Foreskin fibroblast (primary cell): ENCODE measurements at places on chromosomes 2 and 18.

DNA sequence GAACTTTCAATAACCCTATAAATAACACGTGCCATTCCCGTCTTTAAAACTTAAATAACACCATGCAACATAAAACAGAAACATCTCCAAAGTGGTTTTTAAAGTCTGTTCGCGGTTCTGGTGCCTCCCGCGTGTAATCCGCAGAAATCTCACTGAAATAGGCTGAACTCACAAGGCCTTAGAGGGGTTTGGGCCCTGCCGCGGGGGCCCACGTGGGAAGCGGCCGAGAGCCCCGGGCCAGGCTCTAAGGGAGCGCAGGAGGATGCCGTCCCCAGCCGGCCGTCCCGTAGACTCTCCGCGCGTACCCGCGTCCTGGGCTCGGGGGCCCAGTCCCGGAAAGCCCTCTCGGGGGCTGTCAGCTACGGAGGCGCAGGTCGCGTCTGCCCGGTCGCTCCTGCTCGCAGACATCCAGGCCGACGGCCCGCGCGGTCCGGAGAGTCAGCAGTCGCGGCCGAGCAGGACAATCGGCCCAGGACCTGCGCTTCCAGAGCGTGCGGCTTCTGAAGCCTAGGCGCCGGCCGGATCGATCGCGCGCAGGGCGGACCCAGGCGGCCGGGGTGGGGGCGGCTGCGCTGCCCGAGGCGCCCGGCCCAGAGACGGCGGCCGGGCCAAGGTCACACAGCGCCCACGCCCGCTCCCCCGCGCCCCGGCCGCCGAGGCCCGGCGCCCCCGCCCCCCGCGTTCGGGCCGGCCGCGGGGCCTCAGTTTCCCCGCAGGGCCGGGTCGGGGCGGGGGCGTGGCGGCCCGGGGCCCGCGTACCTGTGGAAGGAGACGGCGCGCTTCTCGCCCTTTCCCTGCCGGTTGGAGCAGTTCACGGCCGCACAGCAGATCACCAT, 558 bp downstream of the THAP4 start:
- DNase-seq: no peak

- DNase-seq: no peak
These were observed 898.7 kb downstream of the BCL11A start for GRCh38 chr2:59654710-59655109.

- DNase-seq: no peak
These were observed 53.0 kb upstream of the ASAP2 start for GRCh38 chr2:9153643-9153980.

- DNase-seq: no peak
These were observed 6.1 kb upstream of the CYRIA start for GRCh38 chr2:16671760-16672159.

GRCh38 chr2:70574109-70574508, 20.5 kb upstream of the TGFA start:
- DNase-seq: no peak

- DNase-seq: no peak
These were observed 294.5 kb downstream of the CCDC178 start for GRCh38 chr18:33146014-33146413.
